Stimulated activated CD8-positive, alpha-beta memory T cell treated with anti-CD3 and anti-CD28 coated beads, Interleukin-15, amount 100 ng/mL, for 24 hours (primary cell): ENCODE measurements at places on chromosomes 3 and 15.

DNA sequence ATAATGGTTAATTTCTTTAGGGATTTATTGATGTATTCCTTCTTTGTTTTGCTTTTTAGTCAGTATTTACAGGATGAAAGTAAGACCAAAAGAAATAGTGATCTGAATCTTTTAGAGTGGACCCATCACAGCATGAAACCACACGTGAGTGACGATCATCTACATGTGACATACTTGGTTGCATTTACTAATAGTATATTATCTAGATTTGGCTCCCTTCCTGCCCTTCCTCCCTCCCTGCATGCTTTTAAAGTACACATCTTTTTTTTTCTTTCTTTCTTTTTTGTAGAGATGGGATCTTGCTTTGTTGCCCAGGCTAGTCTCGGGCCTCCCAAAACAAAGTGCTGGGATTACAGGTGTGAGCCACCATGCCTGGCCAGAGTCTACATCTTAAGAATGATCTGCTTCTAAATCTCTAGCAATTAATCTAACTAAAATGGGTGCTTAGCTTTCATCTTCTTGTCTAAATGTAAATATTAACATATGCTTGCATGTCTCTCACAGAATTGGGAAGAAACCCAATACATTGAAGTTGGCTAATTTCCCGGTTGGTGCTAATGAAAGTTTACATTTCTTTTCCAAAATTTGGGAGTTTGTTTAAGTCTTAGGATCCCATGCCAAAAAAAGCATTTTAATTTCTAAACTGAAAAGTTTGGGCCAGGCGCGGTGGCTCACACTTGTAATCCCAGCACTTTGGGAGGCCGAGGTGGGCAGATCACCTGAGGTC is 38.0 kb downstream of the SENP2 start:
- no peak for DNase-seq

- DNase-seq, result no peak
Measured at GRCh38 chr15:73748730-73749129, 4.4 kb downstream of the INSYN1 start.

DNA sequence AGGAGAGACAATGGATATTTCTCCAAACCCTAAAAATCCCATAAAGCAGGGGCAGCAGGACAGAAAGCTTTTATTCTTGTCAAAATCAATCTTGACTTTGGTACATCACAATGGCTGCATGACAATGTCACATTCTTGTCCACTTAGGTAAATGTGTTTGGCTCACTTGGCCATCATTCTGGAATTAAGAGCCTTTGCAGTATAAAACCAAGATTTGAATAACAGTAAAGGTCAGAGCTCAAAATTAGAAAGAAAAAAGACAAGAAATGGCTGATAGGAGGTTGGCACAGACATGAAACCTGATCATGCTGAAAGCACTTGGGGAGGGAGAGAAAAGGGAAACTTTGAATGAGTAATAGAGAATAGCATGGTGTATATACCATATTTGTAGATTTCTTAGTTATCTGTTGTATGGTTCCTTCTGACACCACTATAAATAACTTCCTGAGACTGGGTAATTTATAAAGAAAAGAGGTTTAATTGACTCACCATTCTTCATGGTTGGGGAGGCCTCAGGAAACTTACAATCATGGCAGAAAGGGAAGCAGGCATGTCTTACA is 158.5 kb upstream of the SGO1 start:
- no peak for DNase-seq

DNA sequence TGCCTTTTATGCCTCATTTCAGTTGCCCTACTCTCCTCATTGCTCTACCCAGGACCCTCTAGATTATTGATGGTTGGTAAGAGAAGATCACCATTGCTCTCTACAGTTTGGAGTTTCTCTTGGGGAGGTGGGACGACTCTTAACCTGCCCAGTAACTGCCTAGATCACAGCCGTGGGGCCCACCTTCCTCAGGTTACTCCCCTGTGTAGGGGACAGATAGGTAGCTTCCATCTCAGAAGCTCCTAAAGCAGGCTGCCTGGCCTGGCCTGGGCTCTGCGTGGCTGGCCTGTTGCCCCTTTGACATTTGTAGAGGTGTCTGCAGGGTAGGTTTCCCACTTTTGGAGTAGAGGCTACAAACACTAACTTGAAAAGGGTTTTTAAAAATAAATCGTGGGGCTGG is 42.7 kb downstream of the TRIM71 start:
- no peak for DNase-seq

- DNase-seq, result no peak
Measured at GRCh38 chr3:130465521-130465920, 51.5 kb upstream of the COL6A6 start.

DNA sequence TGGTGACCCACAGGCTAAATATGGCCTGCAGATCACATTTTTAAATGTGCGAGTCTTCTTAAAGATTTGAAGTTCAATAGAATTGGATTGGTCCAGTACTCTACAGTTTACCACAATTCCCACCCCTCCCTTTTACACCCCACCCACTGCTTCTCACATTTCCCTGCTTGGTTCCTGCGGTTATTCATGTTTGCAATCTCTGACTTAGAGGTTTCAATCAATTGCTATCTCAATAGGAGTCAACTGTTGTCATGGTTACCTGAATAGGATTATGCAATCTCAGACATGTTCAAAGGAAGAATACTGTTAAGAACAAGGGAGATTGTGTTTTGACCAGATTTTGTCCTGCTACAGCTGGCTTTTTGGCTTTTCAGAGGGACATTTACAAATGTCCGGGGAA is 4.9 kb upstream of the C3orf49 start:
- no peak for DNase-seq

DNA sequence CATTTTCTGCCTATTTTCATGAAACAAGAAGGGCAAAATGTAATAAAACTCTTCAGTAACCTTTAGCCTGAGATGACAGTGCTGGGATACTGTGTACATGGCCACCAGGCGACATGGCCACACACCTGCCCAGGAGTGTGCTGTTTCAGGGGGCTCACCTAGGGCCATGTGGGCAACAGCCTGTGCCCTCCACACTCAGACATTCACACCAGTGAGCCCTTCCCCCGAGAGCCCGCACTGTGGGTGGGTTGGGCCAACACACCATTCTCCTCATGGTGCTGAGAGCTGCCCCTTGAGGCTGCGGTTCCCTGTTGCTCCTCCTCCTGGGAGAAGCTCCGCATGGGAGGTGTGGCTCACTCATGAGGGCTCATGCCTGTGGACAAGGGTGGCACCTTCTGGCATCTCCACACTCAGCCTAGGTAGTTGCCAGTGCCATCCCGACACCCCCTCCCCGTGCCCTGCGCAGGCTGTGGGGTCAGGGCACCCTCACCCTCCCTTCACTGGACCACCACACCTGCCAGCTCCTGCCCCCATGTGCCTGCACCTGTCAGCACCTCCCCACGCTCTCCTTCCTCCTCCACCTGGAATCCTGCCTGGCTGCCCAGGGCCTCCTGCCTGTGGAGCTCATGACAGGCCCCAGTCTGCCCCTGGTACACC is 19.7 kb downstream of the OCA2 start:
- no peak for DNase-seq

GRCh38 chr3:122318620-122319019 is 6.4 kb upstream of the CSTA start:
- DNase-seq, result no peak

DNA sequence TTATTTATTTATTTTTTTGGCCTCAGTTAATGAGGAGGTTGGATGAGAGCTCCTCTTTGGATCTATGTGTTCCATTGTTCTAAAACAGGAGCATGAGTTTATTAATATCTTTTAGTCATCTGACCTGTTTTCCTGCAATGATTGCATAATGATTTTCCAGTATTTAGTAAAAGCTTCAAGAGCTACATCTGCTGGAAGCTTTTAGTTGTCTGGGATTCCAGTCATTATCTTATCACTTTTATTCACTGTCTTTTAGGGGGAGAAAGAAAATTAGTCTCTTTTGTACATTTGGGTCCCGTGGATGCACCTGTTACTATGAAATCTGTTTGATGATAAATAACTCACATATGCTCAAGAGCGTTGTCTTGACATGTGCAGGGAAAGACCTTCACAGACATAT is 1270.0 kb downstream of the ROBO1 start:
- DNase-seq, result no peak

GRCh38 chr3:30661098-30661873 is 54.9 kb downstream of the TGFBR2 start:
- DNase-seq, result no peak

DNA sequence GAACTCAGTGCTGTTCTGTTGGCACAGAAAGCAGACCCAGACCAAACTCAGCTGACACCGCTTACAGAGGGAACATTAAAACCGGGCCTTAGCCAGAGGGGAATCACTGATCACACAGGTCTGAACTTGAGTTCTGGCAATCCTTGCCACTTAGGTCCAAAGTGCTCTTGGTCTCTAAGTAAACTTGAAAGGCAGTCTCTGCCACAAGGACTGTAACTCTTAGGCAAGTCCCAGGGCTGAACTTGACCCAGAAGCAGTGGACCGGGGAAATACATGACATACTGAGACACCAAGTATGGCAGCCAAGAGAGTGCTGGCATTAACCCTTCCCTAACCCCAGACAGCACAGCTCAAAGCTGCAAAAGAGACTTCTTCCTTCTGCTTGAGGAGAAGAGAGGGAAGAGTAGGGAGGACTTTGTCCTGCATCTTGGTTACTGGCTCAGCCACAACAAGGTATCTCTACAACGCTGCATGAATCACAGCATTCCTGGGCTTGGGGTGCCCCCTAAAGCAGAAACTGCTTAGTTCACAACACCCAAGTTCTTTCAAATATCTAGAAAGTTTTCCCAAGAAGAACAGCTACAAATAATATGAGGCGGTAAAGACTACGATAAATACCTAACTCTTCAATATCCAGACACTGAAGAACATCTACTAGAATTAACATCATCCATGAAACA is 32.5 kb downstream of the NAALADL2 start:
- DNase-seq, result no peak

DNA sequence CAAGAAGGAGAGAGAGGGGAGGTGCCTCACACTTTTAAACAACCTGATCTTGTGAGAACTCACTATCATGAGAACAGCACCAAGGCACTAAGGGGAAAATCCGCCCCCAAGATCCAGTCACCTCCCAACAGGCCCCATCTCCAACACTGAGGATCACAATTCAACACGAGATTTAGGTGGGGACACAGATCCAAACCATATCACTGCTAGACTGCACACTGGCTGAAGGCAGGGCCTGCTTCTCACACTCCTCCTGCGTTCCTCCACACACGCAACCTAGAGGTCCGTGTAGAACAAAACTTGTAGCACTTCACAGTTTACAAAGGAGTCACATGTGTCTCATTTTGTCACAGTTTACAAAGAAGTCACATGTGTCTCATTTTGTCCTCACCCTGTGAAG is 97.8 kb downstream of the DAPK2 start:
- no peak for DNase-seq

DNA sequence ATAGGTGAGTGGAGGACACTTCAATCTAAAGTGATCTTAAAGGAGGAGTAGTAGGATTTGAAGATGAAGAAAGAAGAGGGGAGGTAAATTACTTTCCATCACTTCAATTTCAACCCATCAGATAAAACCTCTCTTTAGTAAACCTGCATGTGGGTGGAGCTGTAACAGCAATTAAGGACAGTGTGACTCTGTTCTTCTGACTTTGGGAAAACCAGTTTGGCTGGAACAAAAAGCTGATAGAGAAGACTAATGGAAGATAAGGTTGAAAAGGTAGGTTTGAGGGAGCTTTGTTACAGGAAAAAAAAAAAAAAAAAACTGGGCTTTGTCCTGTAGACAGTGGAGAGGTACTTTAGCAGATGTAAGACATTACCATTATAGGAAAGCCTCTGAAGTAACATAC is 4.5 kb upstream of the GSK3B start:
- DNase-seq, result no peak

DNA sequence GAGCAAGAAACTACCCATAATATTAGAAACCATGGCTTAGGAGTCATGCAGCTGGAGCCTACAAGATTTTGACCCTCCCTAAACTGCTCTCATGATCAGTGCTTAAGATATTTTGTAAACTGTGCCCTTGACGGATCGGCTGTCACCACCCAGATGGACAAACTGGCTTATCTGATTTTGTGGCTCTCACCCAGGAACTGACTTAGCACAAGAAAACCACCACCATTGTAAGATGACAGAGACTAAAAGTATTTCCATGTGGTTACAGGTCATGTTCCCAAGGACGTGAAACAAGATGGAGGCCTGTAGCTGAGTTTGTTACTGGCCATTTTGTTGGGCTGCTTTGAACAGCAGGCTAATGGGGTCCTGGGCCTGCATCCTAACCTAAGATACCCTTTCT is 940.9 kb downstream of the OTOL1 start:
- no peak for DNase-seq

- no peak for DNase-seq
Measured at GRCh38 chr3:126130981-126131745, 47.2 kb upstream of the SLC41A3 start.

DNA sequence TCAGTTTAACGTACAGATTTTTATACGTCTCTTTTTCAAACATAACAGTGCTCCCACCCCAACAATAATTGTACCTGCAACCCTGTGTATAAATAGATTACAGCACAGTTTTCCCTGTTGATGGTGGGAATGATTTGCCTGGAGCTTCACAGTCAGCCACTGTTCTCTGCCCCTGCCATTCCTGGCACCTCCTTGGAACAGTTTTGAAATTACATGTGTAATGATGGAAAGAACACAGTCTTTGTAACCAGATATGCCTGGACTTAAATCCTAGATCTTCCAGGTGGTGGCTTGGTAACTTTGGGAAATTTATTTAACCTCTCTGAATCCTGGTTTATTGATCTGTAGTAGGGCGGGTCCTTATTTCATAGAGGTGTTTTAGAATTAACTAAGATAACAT is 27.0 kb downstream of the CRYBG3 start:
- DNase-seq, result no peak

DNA sequence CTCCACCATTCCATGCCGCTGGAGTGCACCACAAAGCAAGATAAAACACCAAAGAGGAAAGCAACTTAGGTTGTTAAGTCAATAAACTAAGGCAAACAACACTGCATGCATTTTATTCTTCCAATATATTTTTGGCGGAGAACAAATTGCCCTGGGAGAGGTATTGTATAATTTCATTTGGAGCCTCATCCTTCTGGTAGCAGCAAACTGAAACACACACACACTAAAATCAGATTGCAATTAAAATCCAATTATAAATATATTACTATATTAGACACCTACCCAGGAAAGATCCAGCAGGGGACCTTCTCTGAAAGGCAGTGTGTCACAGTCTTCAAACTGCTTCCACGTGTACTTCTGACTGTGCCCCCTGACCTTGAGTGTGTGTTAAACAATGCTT is 102.3 kb downstream of the RORA start:
- no peak for DNase-seq

DNA sequence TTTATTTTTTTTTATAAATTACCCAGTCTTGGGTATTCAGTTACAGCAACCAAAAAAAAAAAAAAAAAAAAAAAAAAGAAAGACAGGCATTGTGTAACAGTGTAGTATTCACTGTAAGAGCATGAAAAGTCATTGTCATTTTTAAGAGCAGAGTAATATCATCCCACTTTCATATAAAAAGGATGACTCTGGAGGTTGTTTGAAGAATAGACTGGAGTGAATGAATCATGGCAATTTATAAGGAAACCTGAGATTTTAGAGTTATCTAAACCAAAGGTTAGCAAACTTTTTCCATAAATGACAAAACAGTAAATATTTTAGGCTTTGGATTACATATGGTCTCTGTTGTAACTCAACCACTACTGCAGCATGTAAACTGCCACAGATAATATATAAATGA is 794.9 kb downstream of the NTRK3 start:
- DNase-seq, result no peak

GRCh38 chr15:82799183-82799841 is 6.6 kb downstream of the FSD2 start:
- DNase-seq, result no peak

GRCh38 chr3:101154401-101154800 is 161.2 kb upstream of the ABI3BP start:
- DNase-seq, result no peak
